ENCODE measurements at places on chromosomes 7 and 10.
A peak's percentile ranks its signal among the peaks of the same experiment; 100 is the strongest.

DNA sequence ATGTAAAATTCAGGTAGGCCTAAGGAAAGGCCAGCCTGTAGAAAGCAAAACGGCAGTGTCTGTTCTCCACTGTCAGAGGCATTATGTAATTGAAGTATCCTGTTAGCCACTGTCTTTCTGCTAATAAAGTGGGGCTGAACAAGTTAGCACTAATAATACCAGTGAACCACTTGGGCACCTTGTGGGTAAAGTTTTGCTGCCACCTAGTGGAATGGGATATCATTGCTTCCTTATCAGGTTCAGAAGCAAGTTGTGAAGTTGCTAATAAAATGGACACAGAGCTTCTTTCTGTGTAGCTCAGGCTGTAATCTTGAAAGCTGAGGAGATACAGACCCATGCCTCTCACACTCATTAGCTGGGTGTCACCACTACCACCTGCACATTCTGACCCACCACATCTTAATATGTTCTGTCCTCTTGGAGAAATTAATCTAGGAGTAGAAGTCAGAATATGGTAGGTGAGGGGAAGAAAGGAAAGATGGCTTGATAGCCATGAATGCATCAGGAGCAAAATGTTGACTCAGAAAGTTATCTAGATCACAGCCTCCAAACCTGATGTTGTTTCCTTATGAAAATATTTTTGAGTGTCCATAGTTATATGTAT is 175.1 kb downstream of the SEPTIN7 start:
- peak; percentile 71 for DNase-seq

- DNase-seq: no peak
Observed at GRCh38 chr7:2503056-2503941, 16.3 kb upstream of the LFNG start.

- DNase-seq: no peak
Observed at GRCh38 chr7:122884186-122884585, 2.1 kb downstream of the CADPS2 start.

DNA sequence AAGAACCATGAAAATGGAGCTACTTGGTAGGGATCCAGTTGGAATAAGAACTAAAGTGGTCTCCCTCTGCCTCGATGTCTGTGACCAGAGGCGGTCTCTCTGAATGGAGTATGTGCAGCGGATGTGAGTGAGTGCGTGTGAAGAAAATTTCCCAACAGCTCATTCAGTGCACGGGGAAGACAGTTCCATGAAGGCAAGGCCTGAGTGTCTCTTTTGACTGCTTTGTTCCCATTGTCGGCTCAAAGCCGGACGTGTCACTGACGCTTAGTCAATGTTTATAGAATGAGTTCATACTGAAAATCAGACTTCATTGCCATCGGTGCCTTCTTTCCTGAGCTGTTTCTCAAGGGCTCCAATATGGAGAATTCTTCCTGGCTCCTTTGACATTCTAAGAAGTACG is 55.3 kb upstream of the GRB10 start:
- DNase-seq: peak; percentile 75

- no peak for DNase-seq
Observed at GRCh38 chr7:148485618-148486017, 104.9 kb upstream of the C7orf33 start.

- no peak for DNase-seq
Observed at GRCh38 chr7:88141953-88142352, 77.9 kb downstream of the SRI start.

DNA sequence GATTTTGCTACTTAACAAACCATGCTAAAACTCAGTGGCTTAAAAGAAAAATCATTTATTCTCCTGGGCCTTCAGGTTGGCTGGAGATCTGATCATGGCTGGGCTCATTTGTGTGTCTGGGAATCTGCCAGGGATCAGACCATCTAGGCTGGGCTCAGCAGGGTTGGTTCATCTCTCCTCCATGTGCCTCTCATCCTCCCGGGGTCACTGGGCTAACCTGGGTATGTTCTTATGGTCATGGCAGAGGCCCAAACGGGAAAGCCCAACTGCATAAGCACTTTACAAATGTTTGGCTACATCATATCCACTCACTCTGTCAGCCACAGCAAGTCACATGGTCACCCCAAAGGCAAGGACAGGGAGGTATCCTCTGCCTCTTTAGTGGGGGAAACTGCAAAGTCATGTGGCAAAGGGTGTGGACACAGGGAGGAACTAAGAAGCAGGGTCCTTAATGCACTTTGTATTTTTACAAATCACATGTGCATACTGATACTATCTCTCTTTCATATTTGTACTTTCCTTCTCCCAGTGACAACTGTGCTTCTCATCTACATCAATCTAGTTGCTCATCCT is 231.4 kb downstream of the BUB3 start:
- no peak for DNase-seq

GRCh38 chr10:74255888-74256357 is 104.9 kb downstream of the ADK start:
- DNase-seq: peak; percentile 11

GRCh38 chr10:5434017-5434753 is 21.8 kb downstream of the NET1 start:
- peak; percentile 91 for DNase-seq

DNA sequence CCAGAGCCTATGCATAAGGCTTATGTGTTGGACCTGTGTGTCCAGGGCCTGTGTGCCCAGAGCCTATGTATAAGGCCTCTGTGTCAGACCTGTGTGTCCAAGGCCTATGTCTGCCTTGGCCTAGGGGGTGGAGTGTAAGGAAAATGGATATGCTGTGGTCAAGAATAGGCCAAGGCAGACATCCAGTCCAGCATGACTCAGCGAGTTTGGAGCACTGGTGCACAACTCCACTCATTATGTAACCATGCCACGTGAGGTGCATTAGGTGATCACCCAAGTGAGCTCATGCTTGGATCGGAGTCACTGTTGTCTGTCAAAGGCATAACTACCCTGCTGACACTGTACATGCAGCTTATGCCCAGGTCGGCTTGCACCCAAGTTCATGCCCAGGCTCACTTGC is 238.9 kb downstream of the CACNA2D1 start:
- DNase-seq: peak; percentile 8

DNA sequence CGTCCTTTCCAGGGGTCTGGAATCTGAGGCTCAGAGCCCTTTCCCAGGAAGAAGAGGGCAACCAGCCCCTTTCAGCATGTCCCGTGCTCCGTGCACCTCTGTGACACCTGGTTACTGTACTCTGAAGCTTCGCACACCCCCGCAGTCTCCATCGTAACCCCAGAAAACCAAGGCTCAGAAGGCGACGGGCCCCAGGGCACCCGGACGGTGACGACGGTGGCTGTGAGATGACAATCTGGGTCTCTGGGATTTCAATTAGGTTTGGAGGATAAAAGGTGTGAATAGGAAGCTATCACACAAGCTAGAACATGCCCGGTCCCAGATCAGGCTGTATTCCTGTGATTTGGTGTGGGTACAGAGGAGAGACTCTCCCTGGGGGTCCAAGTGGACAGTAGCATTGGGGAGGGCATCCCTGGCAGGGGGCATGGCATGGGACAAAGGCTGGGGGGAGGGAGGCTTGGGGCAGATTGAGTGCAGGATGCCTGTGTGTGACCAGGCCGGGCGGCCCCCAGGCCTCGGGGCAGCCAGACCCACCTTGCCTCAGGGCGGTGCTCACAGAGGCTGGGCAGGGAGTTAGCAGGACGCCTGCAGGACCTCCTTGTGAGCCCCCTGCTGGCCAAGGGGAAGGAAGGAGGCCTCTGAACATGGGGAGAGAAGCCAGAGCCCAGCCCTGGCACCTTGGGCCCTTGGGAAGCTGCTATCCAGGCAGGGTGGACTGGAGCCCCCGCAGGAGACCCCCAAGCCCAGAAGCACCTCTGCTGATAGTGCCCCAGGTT is 23.4 kb upstream of the PSMG3 start:
- DNase-seq: no peak

DNA sequence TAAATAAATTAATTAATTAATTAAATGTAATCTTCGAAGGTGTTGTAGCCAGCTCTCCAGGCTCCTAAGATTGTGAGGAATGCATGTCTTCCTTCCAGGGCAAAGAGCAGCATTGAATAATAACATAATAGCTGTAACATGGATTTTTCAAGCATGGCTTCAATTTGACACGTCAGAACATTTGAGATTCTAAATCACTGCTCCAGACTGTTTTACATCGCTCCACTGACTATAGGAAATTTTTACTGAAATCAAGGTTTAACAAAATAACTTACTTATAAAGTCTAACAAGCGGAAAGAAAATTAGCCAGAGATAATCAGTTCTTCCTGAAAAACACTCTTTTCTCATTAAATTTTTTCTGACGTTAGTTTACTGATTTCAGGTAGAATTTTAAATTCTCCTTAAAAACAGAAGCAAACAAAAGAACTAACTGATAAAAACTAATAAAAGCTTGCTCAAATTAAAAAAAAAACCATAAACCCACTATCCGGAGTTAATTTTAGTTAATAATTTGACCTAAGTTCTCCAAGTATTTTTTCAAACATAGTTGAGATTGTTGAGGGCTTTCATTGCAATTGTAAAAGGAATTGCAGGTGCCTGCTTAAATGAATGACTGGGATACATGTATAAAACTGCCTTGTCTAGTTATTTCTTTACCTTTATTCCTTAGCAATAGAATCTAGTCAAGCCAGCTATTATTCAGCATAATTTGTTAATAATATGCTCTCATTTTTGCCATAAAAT is 51.2 kb upstream of the SGCE start:
- DNase-seq: no peak

- DNase-seq: no peak
Observed at GRCh38 chr7:48710995-48711394, 213.4 kb upstream of the CDC14C start.

- DNase-seq: no peak
Observed at GRCh38 chr7:100802951-100803350, 24.4 kb downstream of the EPHB4 start.

DNA sequence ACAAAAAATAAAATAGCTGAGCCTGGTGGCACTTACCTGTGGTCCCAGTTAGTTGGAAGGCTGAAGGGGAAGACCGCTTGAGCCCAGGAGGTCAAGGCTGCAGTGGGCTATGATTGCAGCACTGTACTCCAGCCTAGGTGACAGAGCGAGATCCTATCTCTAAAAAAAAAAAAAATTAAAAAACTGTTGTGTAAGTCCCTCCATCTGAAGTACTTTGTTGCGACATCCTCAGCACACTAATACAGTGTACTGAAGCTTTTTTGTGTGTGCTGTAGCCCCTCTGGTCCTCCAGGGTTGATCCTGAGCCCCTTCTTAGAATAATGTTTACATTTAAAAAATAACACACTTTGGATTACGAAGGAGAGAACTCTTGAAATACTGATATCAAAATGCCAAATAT is 71.3 kb downstream of the PFKFB3 start:
- no peak for DNase-seq

GRCh38 chr10:12287772-12288171 is 61.6 kb upstream of the CAMK1D start:
- no peak for DNase-seq

GRCh38 chr7:44080118-44080517 is 2.2 kb downstream of the POLM start:
- DNase-seq: no peak

- DNase-seq: no peak
Observed at GRCh38 chr10:131644289-131644688, 256.5 kb upstream of the PPP2R2D start.

GRCh38 chr7:85483177-85483576 is 296.3 kb upstream of the SEMA3D start:
- peak; percentile 89 for DNase-seq

DNA sequence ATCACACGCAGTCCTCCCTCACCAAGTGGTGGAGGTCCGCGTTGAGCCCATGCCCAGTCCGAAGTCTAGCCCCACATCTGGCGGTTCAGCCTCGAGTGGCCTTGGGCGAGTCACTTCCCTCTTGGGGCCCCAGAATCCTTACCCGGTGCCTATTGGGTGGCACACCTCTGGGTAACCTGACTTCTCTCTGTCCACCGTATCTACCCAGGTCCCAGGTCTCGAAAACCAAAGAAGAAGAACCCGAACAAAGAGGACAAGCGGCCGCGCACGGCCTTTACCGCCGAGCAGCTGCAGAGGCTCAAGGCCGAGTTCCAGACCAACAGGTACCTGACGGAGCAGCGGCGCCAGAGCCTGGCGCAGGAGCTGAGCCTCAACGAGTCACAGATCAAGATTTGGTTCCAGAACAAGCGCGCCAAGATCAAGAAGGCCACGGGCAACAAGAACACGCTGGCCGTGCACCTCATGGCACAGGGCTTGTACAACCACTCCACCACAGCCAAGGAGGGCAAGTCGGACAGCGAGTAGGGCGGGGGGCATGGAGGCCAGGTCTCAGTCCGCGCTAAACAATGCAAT is 4.3 kb downstream of the EN2 start:
- no peak for DNase-seq

DNA sequence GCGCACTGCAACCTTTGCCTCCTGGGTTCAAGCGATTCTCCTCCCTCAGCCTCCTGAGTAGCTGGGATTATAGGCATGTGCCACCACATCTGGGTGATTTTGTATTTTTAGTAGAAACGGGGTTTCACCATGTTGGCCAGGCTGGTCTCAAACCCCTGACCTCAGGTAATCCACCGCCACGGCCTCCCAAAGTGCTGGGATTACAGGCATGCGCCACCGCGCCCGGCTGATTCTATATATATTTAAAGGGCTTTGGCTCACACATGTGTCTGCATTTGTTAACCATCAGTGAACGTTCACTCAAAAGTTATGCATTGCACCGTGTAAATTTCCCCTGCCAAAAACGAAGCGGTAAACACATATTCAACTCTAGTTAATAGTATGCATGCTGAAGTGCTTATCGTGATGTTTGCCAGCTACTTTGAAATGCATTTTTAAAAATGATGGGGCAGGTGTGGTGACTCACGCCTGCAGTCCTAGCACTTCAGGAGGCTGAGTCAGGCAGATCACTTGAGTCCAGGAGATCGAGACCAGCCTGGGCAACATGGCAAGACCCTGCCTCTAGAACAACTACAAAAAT is 17.7 kb upstream of the WIPI2 start:
- DNase-seq: no peak

DNA sequence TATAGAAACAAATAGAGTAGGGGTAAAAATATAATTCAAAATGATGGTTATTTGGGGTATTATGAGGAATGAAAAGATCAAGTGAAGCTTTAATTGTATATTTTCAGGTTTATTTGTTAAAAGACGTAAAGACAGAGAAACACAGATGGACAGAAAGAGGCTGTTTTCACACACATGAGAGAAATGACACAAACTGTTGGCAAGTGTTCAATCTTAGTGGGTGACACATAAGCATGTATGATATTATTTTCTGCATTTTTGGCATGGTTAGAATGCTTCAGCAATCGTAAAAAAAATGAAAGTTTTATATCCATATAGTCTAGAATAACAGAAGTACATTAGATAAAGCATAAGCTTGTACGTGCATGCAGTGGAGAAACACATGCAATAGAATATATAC is 464.4 kb upstream of the AKR1E2 start:
- DNase-seq: peak; percentile 66

- peak; percentile 57 for DNase-seq
Observed at GRCh38 chr7:40316176-40316575, 181.4 kb downstream of the SUGCT start.

DNA sequence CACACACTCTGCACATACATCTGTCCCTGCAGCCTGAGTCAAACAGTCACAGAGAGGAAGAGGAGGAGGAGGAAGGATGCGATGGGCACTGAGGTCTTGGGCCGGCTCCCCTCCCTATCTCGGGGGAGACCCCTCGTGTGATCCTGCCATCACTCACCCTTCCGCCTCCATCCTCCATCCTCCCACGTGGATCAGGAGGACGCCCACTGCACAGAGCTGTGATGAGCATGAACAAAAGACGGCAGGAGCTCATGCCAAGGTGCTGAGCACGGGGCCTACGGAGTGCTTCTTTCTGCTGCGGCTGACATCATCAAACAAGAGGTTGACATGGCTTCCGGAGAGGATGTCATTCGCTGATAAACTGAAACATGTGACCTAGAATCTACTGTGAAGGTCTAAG is 68.0 kb downstream of the DIP2C start:
- no peak for DNase-seq
